ENCODE measurements at places on chromosomes 3 and 15.

- DNase-seq, result no peak
Measured at GRCh38 chr15:25901811-25902605, 38.9 kb upstream of the ATP10A start.

GRCh38 chr3:63328365-63328764 is 50.3 kb downstream of the SYNPR start:
- no peak for DNase-seq

- DNase-seq, result no peak
Measured at GRCh38 chr3:62923066-62923465, 47.9 kb upstream of the CADPS start.

DNA sequence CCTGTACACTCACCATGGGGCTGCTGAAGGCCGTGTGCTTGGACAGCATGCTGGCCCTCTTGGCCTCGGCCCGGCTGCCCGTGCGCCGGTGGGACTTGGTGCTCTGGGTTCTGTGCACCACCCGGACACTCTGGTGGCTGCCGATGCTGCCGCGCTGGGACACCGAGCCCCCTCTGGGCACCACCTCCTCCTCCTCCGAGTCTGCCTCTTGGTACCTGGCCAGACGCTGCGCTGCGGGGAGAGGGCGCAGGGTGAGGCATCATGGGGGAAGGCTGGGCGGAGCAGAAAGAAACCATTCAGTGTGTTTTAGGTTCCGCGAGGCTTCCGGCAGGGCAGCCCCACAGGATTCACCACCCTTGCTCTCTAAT is 145.0 kb downstream of the ATP10A start:
- no peak for DNase-seq

DNA sequence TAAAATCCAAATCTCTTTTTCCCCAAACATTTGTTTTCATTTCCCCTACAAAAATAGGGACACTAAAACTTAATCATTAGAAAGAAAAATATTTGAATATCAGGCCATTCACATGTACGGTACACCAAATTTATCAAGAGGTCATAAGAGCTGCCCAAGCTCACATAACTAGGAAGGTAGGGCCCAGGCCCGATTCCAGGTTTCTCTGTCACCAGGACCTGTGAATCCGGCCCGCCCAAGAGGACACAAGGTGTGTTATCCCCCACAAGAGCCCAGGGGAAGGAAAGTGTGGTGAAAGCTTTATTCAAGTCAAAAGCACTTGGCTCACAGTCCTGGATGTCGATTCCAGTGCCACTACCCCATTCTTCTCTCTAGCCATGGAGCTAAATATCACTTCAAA is 130.6 kb downstream of the DMXL2 start:
- no peak for DNase-seq

GRCh38 chr3:32423534-32423933 is 31.9 kb downstream of the CMTM7 start:
- DNase-seq, result no peak

GRCh38 chr3:12753275-12754028 is 5.6 kb downstream of the TMEM40 start:
- no peak for DNase-seq

- DNase-seq, result no peak
Measured at GRCh38 chr3:127457094-127457475, 133.4 kb downstream of the TPRA1 start.

- no peak for DNase-seq
Measured at GRCh38 chr15:73935547-73935946, 9.3 kb downstream of the LOXL1 start.

GRCh38 chr3:27079427-27080257 is 289.5 kb downstream of the NEK10 start:
- no peak for DNase-seq

DNA sequence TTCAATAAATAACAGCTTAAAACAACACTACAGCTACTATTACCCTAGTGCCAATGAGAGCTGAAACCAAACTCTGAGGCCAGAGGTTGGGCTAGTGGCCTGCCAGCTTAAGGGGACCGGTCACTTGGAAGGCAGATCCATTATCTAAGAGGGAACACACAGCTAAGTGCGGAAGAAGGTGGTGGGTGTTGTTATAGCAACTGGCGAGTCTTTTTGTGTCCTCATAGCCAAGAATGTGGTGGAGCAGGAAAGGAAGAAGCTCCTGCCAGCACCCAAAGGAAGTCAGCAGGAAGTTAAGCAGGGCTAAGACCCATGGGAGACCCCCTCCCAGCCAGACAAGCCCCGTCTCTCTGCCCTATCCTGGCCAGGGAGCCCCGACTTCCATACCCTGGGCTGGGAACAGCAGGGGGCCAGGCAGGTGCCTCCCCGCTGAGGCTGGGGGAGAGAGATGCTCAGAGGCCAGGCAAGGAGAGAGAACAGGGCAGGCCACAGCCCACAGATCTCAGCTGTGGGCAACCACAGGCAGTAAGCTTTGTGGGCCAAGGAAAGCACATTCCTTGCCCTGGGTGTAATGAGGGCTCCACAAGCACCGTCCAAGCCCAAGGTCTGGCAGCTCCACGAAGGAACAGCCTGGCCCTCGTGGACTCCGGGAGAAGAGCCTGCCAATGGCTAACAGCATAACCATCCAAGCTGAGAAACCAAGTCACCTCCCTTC is 34.0 kb upstream of the HRH1 start:
- DNase-seq, result no peak

DNA sequence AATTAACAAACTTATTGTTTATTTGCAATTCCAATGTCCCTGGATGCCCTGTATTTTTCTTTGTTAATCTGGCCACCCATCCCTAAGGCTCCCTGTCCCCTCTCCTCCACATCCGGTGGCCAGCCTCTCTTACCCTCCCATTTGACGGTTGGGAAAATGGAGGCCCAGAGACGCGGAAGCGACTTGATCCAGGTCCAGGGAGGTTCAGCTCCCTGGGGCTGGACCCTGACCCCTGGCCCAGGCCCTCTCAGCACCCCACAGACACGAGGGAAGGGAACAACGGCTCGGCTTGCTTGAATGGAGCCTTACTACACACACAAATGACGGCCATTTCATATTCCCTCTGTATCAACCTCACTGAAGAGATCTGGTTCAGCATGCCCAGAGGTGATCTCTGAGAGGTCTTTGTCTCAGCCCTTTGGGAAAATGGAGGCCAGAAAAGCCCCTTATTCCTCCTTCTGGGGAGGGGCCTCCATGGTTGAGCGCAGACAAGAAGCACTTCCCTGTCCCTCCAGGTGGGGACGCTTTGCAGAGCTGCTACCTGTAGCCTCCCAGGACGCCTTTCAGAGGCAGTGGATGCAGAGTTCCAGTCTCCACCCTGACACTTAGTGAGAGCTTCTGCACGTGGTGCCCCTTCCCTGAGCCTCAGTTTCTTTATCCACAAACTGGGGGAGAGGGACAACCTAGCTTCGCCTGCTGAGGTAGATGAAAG is 82.1 kb downstream of the ATP2B2 start:
- DNase-seq, result no peak

DNA sequence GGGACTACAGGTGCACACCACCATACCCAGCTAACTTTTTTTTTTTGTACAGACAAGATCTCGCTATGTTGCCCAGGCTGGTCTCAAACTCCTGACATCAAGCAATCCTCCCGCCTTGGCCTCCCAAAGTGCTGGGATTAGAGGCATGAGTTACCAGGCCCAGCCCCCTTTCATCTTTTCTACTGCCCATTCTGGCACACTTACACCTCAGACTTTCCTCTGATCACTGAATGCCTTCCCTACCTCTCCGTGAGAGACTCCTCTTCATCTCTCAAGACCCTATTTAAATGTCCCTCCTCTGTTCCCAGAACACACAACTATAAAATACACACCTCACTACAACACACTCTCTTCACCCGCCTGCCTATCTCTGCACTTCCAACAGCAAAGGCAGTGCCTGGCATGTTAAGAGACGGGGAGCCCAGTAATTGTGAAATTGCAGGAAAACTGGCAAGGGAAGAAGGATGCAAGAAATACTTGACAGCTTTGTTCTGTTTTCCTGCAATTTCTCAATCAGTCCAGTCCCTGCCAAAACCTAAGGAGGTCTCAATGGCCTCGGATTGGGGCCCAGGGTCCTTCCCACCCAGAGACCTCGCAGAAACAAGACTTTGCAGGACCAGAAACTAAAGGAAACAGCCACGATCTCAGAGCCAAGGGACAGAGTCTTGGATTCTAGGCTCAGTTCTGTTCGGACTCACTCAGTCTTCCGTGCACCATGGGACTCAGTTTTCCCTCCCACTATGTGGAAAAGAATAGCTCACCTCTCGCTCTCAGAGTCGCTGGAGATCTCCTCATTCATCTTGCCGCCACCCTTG is 849 bp downstream of the RRP9 start:
- no peak for DNase-seq

DNA sequence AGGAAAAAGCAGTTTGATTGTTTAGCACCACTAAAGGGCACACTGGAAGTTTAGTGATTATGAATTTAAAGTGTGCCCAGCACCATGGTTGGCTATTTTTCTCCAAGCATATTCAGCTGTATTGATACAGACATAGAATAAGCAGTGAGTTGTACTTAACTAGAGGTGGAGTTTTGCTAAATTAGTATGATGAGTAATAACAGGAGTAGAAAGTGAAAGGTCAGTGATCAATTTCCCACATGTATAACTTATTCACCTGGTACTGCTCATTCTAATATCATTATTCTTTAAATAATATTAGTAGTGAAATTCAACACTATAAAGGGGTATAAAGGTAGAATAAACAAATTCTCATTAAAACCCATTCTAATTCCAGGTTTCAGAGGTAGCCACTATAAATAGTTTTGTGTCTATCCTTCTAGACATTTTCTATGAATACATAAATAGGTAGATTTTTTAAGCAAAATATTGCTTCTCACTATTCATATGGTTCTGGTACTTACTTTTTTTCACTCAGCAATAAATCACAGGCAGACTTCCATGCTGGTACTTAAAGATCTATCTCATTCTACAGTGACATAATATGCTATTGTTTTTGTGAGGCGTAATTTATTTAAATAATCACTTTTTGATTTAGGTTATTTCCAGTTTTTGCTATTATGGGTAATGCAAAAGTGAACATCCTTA is 732.9 kb downstream of the VGLL3 start:
- DNase-seq, result no peak

GRCh38 chr15:52673312-52673711 is 5.9 kb downstream of the ATOSA start:
- no peak for DNase-seq

DNA sequence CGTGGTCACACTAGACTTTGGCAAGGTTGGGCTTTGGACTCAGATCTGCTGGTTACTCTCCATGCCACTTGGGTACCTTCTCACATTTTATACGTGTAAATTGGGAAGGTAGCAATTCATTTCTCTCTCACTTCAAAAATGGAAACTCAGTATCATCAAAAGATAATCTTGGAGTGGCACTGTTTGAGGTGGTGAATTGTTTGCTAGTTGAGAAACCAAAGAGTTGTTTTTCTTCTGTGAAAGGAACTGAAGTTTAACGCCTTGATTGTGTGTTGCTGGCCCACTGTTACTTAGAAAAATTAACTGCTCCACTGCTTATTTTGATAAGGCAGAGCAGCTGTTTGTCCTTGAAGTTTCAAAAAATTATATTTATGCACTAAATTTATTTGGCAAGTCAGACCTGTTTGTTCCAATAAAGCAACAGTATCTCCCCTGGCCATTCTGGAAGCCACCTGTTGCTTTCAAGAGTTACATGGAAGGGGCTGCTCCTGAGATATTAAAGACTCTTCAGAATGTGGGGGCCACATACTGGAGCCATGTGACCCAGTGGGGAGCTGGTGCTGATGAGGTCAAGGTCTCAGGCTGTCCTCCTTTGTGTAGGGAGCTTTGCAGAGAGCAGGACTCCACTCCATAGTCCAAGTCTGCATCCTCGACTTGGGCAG is 16.2 kb downstream of the PLCL2 start:
- no peak for DNase-seq

DNA sequence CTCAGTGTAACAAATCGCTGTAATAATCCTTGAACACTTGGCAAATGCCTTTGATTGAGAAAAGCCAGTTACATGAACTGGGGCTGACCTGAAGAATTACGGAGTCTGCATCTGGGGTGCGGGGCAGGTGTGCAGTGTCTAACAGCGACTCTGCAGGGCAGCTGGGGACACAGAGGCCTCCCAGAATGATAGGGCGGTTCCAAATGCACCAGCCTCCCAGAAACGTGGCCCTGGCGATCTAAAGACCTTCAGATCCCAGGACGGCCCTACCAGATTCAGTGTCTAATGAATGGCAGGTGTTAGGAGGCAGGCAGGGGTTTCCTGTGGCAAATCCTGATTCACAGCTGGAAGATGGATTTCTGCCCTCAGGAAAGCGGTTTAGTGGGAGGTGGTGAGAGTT is 100.5 kb upstream of the RGMA start:
- DNase-seq, result no peak

- peak; percentile 87 for DNase-seq
Measured at GRCh38 chr15:99249270-99249841, at the start of gene TTC23. TSS of gene TTC23 (minus strand) at chr15:99249581. CDS start at chr15:99228712, 20,869 bp downstream.

- no peak for DNase-seq
Measured at GRCh38 chr3:87435926-87436620, 159.7 kb upstream of the POU1F1 start.

DNA sequence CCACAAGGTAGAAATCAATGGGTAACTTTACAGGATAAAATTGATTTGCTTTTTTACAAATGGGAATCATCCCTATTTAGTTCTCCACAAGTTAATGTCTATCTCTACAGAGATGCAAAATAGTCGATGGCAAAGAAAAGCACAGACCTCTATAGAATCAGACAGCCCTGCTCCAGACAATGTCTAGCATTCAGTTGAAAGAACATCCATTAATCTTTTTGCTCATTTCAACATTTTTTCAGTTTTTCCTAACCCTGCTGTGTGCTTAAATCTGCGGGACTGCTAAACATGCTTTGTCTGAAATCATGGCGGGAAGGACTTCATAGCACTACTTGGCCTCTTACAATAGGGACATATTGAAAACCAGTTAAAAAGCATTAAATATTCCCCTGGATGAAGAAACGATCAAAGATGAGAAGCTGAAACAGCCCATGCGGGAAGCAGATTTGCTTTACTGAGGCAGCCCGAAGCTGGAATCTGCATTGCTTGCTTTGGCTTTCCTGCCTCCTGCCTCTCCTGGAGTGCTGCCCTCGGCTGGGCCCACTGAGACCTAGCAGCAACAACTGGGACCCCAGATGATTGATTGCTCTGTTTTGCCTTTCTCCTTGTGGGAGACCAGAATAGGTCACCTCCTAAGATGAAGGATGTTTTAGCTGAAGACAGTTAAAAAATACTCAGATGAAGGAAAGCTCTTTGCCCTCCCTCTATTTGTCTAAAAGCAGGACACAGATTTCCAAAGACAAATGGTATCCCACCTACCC is 38.5 kb upstream of the RASGRP1 start:
- no peak for DNase-seq

- DNase-seq, result no peak
Measured at GRCh38 chr3:198092276-198092675, 132.3 kb downstream of the LMLN start.

DNA sequence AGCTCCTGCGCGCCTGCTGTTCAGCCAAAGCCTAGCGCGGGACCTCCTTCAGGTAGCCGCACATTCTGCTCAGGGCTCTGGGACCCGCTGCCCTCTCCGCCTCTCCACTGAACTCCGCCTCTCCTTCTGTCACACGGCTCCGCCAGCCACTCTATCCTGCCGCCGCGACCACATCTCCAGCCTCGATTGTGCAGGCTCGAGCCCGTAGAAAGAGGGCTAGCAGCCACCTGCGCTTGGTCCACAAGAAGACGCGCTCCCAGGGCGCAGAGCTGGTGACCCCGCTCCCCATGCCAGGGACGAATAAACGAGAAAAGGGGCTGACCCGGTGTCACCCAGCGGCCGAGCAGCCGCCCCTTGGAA is 1.1 kb upstream of the VIPR1 start:
- no peak for DNase-seq

All from LoVo (cell line).